ENCODE measurements at places on chromosomes 5 and 9. TPM values are rescaled to one million over a fixed set of nuclear protein-coding genes. Genes with fewer than 3 reads are reported as not detected.

DNA sequence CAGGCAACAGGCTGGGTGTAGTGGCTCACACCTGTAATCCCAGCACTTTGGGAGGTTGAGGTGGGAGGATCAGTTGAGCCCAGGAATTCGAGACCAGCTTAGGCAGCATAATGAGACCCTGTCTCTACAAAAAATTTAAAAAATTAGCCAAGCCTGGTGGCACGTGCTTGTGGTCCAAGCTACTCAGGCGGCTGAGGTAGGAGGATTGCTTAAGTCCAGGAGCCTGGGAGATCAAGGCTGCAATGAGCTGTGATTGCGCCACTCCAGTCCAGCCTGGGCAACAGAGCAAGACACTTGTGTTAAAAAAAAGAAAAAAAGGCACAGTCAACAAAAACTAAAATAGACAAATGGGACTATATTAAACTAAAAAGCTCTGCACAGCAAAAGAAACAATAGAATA lies 29.3 kb downstream of the ATP6V0E1 start:
- H3K4me3 ChIP-seq, result no peak overlapping the region
- DNase-seq, result no peak

GRCh38 chr5:51484326-51484725 lies 101.1 kb downstream of the ISL1 start:
- H3K27ac ChIP-seq, result no peak overlapping the region
- no peak overlapping the region for H3K4me3 ChIP-seq
- H3K4me1 ChIP-seq, result no peaks in the 10 kb centered on the region
- H3K36me3 ChIP-seq, result no peaks in the 10 kb centered on the region
- no peaks in the 10 kb centered on the region for H3K27me3 ChIP-seq

GRCh38 chr5:73522989-73523388 lies 24.7 kb downstream of the BTF3 start:
- no peaks in the 10 kb centered on the region for H3K27me3 ChIP-seq
- no peaks in the 10 kb centered on the region for H3K36me3 ChIP-seq
- peaks cover 4% of the 10 kb centered on the region for H3K4me1 ChIP-seq
- DNase-seq, result no peak
- H3K4me3 ChIP-seq, result no peak overlapping the region

GRCh38 chr5:14458414-14458813 lies 123.2 kb upstream of the OTULINL start:
- H3K27me3 ChIP-seq, result no peaks in the 10 kb centered on the region
- H3K36me3 ChIP-seq, result no peaks in the 10 kb centered on the region
- H3K4me3 ChIP-seq, result no peak overlapping the region
- H3K4me1 ChIP-seq, result no peaks in the 10 kb centered on the region

DNA sequence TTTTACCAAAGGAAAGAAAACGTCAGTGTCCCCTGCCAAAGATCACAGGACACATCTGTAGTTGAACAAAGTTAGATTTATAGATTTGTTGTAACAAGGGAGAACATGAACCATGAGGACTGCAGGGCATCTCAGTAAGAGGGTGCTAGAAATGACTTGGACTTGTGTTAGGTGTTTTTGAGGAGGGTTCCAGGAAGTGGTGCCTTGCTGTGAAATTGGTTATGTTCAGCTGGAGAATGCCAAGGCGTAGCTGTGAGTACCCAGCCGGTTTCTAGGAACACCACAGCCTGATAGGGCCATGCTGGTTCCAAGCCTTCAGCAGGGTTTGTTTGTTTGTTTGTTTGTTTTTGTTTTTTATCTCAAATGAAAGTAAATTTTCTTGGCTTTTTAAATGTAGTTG lies 5.3 kb downstream of the SPEF2 start:
- no peaks in the 10 kb centered on the region for H3K36me3 ChIP-seq
- peaks cover 6% of the 10 kb centered on the region for H3K4me1 ChIP-seq
- no peak for DNase-seq
- no peak overlapping the region for H3K27ac ChIP-seq

- H3K4me1 ChIP-seq, result no peaks in the 10 kb centered on the region
- DNase-seq, result no peak
- H3K36me3 ChIP-seq, result no peaks in the 10 kb centered on the region
These were observed 137.6 kb downstream of the ADGRV1 start for GRCh38 chr5:90696153-90696552.

DNA sequence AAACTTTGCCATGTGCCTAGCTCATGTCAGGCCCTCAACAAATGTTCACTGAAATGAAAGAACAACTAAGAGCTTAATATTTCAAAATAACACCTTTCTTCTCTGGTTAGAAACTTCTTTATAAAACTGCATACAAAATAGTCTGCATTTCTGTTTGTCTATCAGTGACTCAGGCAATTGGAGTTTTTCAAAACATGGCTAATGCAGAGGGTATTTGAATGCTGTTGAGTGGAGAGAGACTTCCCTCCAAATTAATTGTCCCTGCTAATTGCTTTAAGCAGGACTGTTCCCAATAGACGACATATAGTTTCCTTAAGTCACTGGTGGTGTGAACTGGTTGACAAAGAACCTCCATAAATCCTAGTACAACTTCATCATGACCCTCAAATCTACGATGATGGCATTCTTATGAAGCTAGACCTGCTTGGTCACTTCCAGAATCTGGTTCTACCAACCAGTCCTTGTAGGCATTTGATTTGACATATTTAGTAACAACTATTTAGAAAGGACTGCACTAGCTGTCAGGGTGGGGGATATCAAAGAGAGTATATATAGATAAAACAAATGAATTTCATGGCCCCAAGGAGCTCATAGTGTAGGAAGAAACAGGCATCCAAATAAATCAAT lies 84.5 kb downstream of the PRLR start:
- no peaks in the 10 kb centered on the region for H3K4me1 ChIP-seq
- DNase-seq, result no peak
- no peak overlapping the region for H3K4me3 ChIP-seq
- no peak overlapping the region for H3K27ac ChIP-seq
- H3K36me3 ChIP-seq, result no peaks in the 10 kb centered on the region
- H3K27me3 ChIP-seq, result no peaks in the 10 kb centered on the region

DNA sequence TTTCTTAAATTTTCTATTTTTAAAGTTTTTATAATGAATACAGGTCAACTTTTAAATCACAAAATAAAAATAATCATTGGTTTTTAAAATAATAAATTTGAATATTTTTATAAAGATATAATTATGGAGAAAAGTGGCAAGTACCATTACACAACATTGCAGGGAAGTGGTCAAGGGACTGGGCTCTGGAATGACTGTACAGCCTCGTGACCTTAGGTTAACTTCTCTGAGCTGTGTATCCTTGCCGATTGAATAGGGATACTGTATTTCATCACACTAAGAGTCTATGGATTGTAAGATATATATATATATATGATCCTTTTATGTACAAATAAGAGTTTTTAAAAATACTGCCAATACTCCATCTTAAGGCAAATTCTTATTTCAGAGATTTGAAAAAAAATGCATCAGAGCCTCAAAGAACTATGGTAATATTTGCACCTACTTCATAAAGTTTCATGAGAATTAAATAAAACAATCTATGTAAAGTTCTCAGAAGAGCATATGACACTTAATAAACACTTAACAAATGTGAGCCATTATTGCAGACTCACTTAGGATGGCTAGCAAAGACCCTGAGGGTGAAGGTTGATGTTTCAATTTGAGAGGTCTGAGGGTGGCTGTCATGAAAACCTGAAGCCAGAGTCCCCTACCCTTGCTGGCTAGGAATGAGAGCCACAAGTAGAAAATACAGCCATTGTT lies 136.5 kb downstream of the CCDC192 start:
- H3K4me1 ChIP-seq, result no peaks in the 10 kb centered on the region
- no peaks in the 10 kb centered on the region for H3K36me3 ChIP-seq
- H3K27me3 ChIP-seq, result no peaks in the 10 kb centered on the region
- no peak overlapping the region for H3K4me3 ChIP-seq
- no peak overlapping the region for H3K27ac ChIP-seq

- no peak overlapping the region for H3K27ac ChIP-seq
- H3K4me3 ChIP-seq, result no peak overlapping the region
- DNase-seq, result no peak
- H3K36me3 ChIP-seq, result no peaks in the 10 kb centered on the region
- H3K4me1 ChIP-seq, result no peaks in the 10 kb centered on the region
These were observed 321.4 kb downstream of the NPR3 start for GRCh38 chr5:33032271-33033070.

GRCh38 chr9:130110596-130111021 lies 56.9 kb downstream of the GPR107 start:
- H3K4me3 ChIP-seq, result no peak overlapping the region
- no peaks in the 10 kb centered on the region for H3K4me1 ChIP-seq
- H3K27me3 ChIP-seq, result no peaks in the 10 kb centered on the region
- no peak for DNase-seq

- H3K4me1 ChIP-seq, result peaks cover 31% of the 10 kb centered on the region
- no peak overlapping the region for H3K27ac ChIP-seq
- H3K4me3 ChIP-seq, result no peak overlapping the region
These were observed 4.5 kb upstream of the SEMA6A start for GRCh38 chr5:116579144-116579543.

GRCh38 chr5:131974622-131974955 lies 29.1 kb upstream of the MEIKIN start:
- no peaks in the 10 kb centered on the region for H3K27me3 ChIP-seq
- H3K36me3 ChIP-seq, result no peaks in the 10 kb centered on the region
- H3K27ac ChIP-seq, result no peak overlapping the region
- no peak for DNase-seq
- H3K4me1 ChIP-seq, result no peaks in the 10 kb centered on the region

DNA sequence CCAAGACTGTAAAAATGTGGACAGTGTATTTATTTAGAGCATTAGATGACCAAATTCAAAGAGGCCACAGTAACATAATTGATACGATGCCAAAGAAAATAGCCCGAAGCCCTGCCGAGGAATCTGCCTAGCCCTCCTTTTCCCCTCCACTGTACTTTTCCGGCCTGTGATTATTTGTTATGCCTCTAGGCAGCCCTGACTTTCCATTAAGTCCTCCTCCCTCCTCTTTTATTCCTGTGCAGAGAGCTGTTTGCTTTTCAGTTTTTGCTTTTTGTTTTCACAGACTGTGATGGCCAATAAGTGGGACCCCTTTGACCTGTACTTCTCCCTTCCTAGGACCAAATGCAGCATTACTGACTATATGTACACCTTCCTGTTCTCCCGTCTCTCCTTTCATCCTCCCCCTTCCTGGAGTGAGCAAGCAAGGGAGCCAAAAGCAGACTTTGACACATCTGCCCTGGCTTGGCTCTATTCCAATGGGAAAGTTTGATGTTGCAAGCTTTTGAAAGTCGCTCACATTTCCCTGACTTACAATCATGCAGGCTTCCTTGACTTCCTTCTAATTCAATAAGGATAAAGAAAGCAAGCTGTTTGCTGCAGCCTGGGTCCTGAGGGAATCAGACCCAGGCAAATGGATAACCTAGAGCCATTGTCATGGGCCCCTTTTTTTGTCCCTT lies 76.1 kb downstream of the NREP start:
- no peak overlapping the region for H3K4me3 ChIP-seq
- H3K27ac ChIP-seq, result no peak overlapping the region

TEK gene
- not detected for polyA plus RNA-seq

COMMD10 gene
- polyA plus RNA-seq, result 18.8 TPM

PCDHB3 gene
- polyA plus RNA-seq, result not detected

RIOK2 gene
- polyA plus RNA-seq, result 3.4 TPM

FOXD4L6 gene
- polyA plus RNA-seq, result not detected

AUH gene
- 5.2 TPM for polyA plus RNA-seq

C5orf34 gene
- polyA plus RNA-seq, result 2.6 TPM

WDR70 gene
- polyA plus RNA-seq, result 18.1 TPM

KCNV2 gene
- not detected for polyA plus RNA-seq

Data from B cell (primary cell).